ENCODE measurements at places on chromosomes 1 and 21.

GRCh38 chr1:215393476-215393875, 173.6 kb upstream of the KCTD3 start:
- no peak for DNase-seq

DNA sequence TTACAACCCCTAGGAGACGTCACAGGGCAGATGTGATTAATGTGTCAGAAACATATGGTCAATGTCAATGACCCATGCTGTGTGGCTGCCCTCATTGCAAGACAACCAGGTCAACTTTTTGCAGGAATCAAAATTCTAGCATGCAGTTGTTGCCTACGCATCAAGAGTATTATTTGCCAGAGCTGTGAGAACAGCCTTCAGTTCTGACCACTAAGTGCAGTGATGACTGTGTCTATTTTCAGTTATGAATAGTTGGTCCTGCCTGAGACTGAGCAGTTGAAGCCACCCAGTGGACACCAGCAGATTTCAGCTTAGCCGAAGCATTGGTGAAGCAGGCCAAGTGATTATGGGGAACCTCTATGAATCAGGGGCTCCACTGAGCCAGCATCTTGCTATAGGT, 47.3 kb downstream of the LYPLAL1 start:
- no peak for DNase-seq

DNA sequence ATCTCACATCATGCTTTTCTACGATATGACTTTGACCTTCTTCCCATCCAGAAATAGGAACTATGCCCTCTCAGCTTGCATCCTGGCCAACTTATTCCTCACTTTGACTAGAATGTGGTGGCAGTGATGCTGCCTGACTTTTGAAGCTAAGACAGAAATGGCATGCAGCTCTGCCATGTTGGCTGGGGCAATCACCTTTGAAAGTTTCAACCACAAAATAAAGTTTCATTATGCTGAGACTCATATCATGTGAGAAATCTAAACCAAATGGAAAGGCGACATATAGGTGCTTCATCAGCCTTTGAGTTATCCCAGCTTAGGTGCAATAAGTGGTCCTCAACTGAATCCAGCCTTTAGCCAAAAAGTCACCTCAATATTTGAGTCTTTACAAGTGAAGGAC, 370.0 kb upstream of the CHRM3 start:
- DNase-seq = no peak

DNA sequence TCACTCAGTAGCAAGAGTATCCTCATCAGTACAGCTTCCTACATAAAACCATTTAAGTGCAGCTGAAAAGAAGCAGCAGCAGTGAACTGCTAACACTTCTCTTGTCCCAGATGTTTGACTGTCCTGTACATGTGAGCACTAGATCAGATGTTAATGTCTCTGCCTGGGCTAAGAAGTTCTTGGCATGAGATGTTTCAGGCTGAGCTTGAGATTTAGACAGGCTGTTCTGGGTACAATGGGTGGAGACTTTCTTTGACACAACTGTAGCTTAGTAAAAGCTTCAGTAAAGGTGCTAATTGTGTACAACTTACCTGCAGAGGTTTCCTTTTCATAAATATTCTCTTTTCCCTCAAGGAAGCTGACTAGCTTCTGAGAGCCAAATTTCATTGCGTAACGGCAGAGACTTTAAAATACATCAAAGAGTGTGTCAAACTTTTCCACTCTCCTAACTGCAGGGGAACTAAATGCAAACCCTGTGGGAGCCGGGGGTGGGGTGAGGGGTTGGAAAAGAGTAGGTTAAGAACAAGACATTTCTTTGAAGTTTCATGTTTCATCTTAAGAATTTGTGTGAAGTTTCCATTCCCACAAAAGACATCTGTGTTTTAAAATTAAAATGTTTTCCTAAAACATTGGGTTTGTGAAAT, 82.1 kb upstream of the CCDC190 start:
- no peak for DNase-seq

GRCh38 chr1:102099916-102100315, 103.2 kb upstream of the OLFM3 start:
- no peak for DNase-seq

DNA sequence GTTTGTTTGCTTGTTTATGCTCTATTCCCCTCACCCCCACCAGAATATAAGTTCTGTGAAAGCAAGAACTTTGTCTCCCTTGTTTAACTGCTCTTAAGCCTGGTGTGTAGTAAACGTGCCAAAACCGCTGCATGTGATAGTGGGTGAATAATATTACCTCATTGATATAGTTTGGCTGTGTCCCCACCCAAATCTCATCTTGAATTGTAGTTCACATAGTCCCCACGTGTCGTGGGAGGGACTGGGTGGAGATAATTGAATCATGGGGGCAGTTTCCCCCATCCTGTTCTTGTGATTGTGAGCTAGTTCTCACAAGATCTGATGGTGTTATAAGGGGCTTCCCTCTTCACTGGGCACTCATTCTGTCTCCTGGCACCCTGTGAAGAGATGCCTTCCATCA, 7.6 kb downstream of the LRRC8B start:
- DNase-seq = no peak

GRCh38 chr1:47178020-47178419, 11.8 kb downstream of the PDZK1IP1 start:
- no peak for DNase-seq

DNA sequence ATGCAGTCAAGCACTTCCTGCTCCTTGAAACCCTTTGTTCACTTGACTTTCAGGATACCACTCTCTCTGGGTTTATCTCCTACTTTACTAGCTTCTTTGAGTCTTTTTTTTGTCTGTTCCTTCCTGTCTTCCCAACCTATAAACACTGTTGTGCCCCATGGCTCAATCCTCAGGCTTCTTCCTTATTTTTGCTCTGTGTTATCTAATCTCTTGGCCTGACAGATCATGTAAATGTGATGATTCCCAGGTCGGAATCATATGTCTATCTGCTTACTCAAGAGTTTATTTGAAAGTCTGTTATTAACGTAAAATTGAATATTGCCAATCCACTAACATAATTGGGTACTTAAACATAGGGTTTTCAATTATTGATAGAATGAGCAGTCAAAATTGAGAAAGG, 171.7 kb upstream of the ST6GALNAC5 start:
- DNase-seq = no peak

- DNase-seq = no peak
Observed at GRCh38 chr1:94033849-94034248, 87.1 kb downstream of the ABCA4 start.

- DNase-seq = no peak
Observed at GRCh38 chr1:154759196-154759595, 110.9 kb downstream of the KCNN3 start.

DNA sequence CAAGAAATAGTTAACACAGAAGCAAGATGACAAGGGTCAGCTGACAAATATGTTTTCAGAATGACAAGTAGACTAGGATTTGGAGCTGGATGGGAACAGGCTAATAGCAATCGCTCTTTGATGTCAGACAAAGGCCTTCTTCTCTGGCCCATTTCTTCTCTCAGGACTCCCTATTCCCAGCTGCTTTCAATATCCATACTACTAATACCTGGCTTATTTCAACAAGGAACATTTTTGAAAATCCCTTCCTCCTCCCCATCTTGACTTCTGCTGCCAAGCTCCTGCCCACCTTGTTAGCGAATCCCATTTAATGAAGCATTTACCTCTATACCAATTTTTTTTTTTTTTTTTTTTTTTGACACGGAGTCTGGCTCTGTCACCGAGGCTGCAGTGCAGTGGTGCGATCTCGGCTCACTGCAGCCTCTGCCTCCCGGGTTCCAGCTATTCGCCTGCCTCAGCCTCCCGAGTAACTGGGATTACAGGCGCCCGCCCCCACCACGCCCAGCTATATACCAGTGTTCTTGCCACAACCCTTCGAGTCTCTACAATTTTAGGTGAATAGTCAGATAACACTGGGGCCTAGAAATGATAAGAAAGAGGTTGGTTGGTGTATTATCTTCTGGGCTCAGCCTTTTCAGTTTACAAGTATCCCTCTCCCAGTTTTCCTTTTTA, 68.4 kb downstream of the MACF1 start:
- DNase-seq = peak; percentile 91

DNA sequence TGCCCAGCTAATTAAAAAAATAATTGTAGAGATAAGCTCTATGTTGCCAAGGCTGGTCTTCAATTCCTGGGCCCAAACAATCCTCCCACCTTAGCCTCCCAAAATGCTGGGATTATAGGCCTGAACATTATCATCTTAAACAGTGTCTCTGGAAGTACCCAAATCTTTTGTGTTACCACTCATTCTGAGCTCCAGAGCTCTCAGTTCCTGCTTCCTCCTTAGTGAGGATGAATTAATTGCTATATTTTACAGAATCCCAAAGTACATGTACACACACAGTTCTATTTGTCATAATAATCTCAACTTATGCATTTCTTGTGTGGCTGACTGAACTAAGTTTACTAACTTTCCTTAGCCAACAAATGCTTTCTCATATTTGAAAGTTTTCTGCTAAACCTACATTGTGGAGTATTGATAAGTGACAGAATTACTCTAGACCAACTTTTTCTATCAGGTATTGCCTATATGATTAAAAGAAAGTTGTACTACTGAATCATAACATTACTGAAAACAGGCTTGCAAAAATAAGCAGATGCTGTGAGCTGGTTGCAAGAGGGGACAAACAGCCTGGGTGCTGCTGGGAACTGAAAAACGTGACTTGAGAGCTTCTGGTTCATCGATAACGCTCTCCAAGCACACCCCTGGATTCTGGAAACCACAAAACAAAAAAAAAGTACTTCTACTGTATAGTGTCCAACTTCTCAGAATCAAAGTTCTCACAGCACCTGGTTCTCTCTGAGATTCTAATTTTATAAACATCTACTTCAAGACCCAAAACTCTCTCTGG, 15.3 kb downstream of the VAV3 start:
- no peak for DNase-seq

DNA sequence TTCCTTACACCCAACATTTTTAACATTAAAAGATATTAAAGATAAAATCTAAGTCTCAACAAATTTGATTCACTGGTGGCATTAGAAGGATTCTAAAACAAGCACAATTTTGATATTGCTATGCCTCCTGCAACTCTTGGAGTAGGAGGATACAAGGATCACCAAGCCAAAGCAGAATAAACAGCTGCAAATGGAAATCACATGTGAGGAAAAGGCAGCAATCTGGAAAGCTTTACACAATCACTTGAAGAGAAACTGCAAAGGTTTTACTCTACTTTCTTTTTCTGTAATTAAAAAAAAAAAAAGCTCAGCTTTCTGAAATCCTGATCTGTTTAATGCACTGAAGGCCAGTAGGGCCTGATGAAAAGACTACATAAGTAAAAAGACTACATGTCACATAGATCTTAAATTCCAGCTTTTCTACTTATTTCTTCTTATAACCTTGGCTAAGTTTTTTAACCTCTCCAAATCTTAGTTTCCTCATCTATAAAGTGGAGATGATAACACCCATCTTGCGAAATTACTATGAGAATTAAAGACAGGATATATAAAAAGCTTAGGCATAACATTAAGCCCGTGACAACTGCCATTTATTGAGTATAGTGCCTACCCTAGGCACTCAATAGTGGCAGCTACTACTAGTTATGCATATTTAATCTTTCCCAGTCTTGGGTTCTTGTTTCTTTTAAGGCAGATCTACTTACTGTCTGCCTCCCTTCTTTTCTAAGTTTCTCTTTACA, 73.5 kb downstream of the EPS15 start:
- no peak for DNase-seq

GRCh38 chr1:13783551-13783950, 83.6 kb downstream of the PRDM2 start:
- no peak for DNase-seq

- no peak for DNase-seq
Observed at GRCh38 chr1:38528623-38529022, 330.9 kb downstream of the RRAGC start.

- DNase-seq = no peak
Observed at GRCh38 chr1:100582943-100583342, 45.0 kb downstream of the GPR88 start.

- DNase-seq = no peak
Observed at GRCh38 chr1:78475888-78476610, 14.7 kb upstream of the PTGFR start.

- no peak for DNase-seq
Observed at GRCh38 chr1:19339214-19339861, 27.2 kb downstream of the SLC66A1 start.

DNA sequence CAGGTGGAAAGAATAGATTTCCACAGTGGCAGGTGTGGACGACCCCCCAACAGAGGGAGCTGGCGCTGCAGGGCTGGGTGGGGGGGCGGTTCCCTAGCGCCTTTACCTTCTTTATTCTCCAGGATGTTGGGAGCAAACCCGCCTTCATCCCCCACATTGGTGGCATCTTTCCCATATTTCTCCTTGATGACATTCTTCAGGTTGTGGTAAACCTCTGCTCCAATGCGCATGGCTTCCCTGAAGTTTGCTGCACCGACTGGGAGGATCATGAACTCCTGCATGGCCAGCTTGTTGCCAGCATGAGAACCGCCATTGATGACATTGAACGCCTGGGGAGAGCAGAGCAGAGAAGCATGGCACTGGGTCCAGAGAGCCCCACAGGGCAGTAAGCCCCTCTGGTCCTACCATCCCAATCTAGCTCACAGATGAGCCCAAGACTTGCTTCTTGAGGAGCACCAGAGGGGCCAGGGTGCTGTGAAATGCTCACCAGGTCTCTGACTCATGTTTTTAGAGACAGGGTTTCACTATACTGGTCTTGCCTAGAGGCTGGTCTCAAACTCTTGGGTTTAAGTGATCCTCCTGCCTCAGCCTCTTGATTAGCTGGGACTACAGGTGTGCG, 12.2 kb downstream of the ENO1 start:
- DNase-seq = no peak
